Activated naive CD8-positive, alpha-beta T cell treated with anti-CD3 and anti-CD28 coated beads, Interleukin-2, amount 10 ng/mL, durations not matched to agents 7 days and 5 days (primary cell): ENCODE measurements at places on chromosomes 4 and X. TPM values are rescaled to one million over a fixed set of nuclear protein-coding genes. Genes with fewer than 3 reads are reported as not detected.

The PIR gene
- total RNA-seq, result 2.4 TPM

The SNX25 gene
- total RNA-seq, result 15.9 TPM

The EGFL6 gene
- 17.6 TPM for total RNA-seq

The FREM3 gene
- total RNA-seq, result not detected

The CDKL5 gene
- total RNA-seq, result 2.2 TPM

DNA sequence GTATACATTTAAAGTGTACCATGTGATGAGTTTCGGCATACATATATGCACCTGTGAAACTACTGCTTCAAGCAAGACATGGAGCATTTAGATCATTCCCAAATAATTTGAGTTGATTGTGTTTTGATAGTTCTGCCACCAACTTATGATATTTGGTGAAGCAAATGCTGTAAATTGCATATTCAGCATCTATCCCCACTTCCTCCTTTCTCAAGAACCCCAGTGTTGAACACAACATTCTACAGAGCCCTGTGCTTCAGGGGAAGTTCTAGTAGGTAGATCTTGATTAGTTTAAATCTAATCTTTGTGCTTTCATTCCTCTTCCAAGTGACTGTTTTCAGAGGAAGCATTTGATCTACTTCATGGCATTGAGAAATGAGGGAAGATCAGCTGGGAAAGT is 5.4 kb upstream of the SHROOM3 start:
- H3K4me3 ChIP-seq, result no peak overlapping the region
- H3K27me3 ChIP-seq, result peaks cover 24% of the 10 kb centered on the region
- H3K4me1 ChIP-seq, result no peaks in the 10 kb centered on the region

- H3K27me3 ChIP-seq, result peaks cover 1% of the 10 kb centered on the region
- no peak overlapping the region for H3K4me3 ChIP-seq
- H3K36me3 ChIP-seq, result no peaks in the 10 kb centered on the region
- no peaks in the 10 kb centered on the region for H3K4me1 ChIP-seq
These were observed 46.8 kb downstream of the PDGFC start for GRCh38 chr4:156924774-156925315.

GRCh38 chr4:78018271-78019049 is 38.7 kb upstream of the FRAS1 start:
- no peaks in the 10 kb centered on the region for H3K4me1 ChIP-seq
- no peak for DNase-seq
- H3K27ac ChIP-seq, result no peak overlapping the region
- no peaks in the 10 kb centered on the region for H3K36me3 ChIP-seq
- H3K27me3 ChIP-seq, result peaks cover 9% of the 10 kb centered on the region

- DNase-seq, result no peak
- H3K27me3 ChIP-seq, result no peaks in the 10 kb centered on the region
- no peaks in the 10 kb centered on the region for H3K36me3 ChIP-seq
- H3K4me1 ChIP-seq, result no peaks in the 10 kb centered on the region
These were observed 53.9 kb downstream of the HMX1 start for GRCh38 chr4:8817813-8818062.

DNA sequence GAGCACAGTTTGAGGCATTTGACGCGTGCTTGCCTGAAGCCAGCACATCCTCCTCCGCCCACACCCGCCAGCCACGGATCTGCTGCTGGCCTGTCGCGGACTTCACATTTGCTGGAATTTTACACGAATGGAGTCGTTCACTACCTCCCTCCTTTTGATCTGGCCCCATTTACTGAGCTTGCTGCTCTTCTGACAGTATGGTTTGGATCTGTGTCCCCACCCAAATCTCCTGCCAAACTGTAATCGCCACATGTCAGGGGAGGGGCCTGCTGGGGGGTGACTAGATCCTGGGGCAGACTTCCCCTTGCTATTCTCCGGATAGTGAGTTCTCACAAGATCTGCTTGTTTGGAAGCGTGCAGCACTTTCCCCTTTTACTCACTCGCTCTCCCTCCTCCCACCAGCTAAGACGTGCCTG is 19.9 kb upstream of the CPLX1 start:
- no peak overlapping the region for H3K4me3 ChIP-seq
- H3K27ac ChIP-seq, result no peak overlapping the region
- H3K36me3 ChIP-seq, result peaks cover 44% of the 10 kb centered on the region
- H3K27me3 ChIP-seq, result no peaks in the 10 kb centered on the region
- DNase-seq, result no peak

- H3K27ac ChIP-seq, result no peak overlapping the region
These were observed 126.9 kb upstream of the DCLK2 start for GRCh38 chr4:149951152-149951900.

DNA sequence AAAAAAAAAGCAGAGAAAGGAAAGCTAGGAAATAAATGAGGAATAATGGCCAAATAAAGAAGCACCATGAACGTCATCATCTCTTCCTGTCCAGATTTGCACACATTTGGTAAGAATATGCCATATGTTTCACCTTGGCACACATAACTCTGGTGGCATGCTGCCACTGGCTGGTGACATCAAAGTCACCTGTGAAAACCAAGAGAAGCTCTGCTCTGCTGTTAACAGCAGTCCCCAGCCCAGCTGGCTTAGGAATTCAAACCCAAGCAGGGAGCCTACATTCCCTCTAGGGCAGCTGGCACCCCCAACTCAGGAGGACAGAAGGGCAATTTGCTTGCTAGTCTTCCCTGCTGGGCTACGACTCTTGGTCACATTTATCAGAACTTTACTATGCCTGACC is 77.6 kb downstream of the RASL11B start:
- H3K4me1 ChIP-seq, result no peaks in the 10 kb centered on the region
- H3K4me3 ChIP-seq, result no peak overlapping the region
- H3K27ac ChIP-seq, result no peak overlapping the region

- no peak overlapping the region for H3K4me3 ChIP-seq
- no peaks in the 10 kb centered on the region for H3K27me3 ChIP-seq
- no peaks in the 10 kb centered on the region for H3K4me1 ChIP-seq
- DNase-seq, result no peak
These were observed 53.6 kb downstream of the BLTP1 start for GRCh38 chr4:122205687-122206086.

DNA sequence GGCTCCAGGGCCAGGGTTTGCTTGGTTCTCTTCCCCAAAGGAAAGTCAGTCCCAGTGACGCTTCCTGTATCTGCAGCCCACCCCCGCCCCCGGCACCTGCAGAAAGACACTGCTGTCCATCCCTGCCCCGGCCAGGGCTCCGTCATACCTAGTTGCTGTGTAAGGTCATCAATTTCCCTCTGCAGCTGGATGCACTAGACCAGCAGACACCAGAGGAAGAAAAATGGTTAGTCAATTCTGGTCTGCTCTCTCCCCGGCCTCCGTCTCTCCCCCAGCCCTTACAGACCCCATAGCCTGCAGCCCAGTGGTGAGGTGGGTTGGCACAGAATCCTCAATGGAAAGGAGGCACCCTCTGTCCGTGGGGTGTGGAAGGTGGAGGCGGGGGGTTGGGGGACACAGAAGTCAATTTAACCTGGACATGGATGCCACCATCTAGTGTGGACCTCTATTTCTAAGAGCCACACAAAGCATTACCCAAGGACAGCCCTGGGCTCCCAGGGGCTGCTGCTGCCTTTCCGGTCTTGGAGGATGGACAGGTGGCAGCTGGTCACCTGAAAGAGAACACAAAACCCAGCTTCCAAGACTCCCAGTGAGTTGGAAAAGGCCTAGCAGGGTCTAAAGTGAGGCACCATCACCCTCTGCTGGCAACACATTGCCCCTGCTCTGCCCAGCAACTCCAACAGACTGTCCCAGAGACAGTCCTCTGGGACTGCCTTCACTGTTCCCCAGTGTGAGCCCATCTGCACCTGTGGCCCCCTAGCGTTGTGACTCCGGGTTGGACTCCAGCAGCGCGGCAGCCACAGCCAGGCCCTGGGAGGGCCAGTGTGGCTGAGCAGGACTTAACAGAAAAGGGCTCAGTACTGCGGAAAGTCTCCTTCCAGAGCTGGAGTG is 40.2 kb upstream of the NHSL2 start:
- H3K36me3 ChIP-seq, result no peaks in the 10 kb centered on the region
- peaks cover 5% of the 10 kb centered on the region for H3K4me1 ChIP-seq
- no peak for DNase-seq
- peaks cover 4% of the 10 kb centered on the region for H3K27me3 ChIP-seq
- no peak overlapping the region for H3K27ac ChIP-seq

- DNase-seq, result no peak
- no peaks in the 10 kb centered on the region for H3K36me3 ChIP-seq
- H3K27ac ChIP-seq, result no peak overlapping the region
These were observed 19.1 kb downstream of the MFAP3L start for GRCh38 chr4:170007113-170007512.

DNA sequence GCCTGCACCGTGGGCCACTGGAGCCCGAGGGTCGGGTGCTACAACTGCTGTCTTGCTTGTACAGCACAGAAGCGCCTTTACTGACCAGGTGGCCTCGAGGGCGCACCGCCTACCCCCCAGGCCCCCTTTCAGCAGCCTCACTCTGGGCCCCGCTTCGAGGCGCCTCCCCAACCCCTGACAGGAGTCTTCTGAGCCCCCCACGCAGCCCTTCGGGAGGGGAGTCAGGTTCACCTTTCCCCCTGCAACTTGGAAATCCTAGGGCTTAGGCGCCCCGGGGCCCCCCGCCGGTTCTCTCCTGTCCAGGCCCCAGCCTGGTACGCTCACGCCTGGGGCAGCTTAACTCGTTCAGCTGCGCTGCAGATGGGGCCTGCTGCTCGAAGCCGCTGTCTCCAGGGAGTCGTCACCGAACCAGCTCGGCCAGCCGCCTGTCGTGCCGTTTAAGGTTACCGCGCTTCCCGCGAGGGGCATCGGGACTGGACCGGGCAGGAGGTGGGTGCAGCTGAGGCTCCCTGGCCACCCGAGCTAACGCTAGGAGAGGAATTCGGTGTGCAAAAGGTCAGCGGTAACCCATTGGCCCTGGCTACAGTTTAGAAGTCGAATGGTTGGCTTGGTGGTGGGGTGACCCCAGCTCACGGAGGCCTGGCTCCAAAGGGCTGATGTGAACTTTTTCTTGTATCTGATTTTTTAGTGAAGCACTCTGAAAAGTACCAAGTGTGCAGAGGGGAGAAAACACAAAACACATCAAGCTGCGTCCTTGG is 58.9 kb upstream of the BCOR start:
- no peak overlapping the region for H3K27ac ChIP-seq
- H3K27me3 ChIP-seq, result peaks cover 3% of the 10 kb centered on the region
- no peak for DNase-seq
- peaks cover 4% of the 10 kb centered on the region for H3K4me1 ChIP-seq
- H3K4me3 ChIP-seq, result no peak overlapping the region

- H3K27ac ChIP-seq, result no peak overlapping the region
- H3K27me3 ChIP-seq, result peaks cover 34% of the 10 kb centered on the region
- no peak for DNase-seq
- no peaks in the 10 kb centered on the region for H3K36me3 ChIP-seq
- H3K4me1 ChIP-seq, result no peaks in the 10 kb centered on the region
These were observed 12.7 kb upstream of the SMIM43 start for GRCh38 chr4:121777625-121778024.

GRCh38 chr4:155759372-155760252 is 791 bp downstream of the GUCY1B1 start:
- no peak overlapping the region for H3K27ac ChIP-seq
- peak; percentile 33 for DNase-seq
- H3K4me1 ChIP-seq, result peaks cover 5% of the 10 kb centered on the region
- peak overlapping the region; percentile 40 for H3K4me3 ChIP-seq

GRCh38 chr4:30402276-30402675 is 317.9 kb upstream of the PCDH7 start:
- H3K4me3 ChIP-seq, result no peak overlapping the region
- no peak overlapping the region for H3K27ac ChIP-seq
- H3K27me3 ChIP-seq, result no peaks in the 10 kb centered on the region
- no peak for DNase-seq
- H3K36me3 ChIP-seq, result no peaks in the 10 kb centered on the region
- no peaks in the 10 kb centered on the region for H3K4me1 ChIP-seq

DNA sequence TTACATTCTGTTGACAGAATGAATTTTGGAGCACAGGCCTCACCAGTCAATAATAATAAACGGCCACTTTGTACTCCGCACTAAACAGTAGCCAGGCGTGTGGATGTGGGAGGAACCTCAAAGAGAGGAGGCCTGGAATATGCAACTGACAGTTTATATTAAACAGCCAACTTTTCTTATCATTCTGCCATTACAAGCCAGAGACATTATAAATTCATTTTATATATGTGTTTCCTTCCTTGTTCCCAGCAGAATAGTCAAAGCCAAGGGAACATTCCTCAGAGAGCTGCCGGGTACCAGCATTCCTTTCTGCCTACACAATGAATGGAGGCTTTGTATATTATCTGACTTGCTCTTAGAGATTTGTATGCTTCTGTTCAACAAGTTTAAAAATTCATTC is 436.5 kb upstream of the FTHL17 start:
- H3K4me3 ChIP-seq, result no peak overlapping the region
- no peaks in the 10 kb centered on the region for H3K4me1 ChIP-seq
- H3K27ac ChIP-seq, result no peak overlapping the region
- H3K27me3 ChIP-seq, result no peaks in the 10 kb centered on the region
- DNase-seq, result no peak
